ENCODE measurements at places on chromosomes 4 and X.
A peak's percentile ranks its signal among the peaks of the same experiment; 100 is the strongest.

GRCh38 chr4:107993969-107994368, 4.3 kb downstream of the HADH start:
- DNase-seq = peak; percentile 42

GRCh38 chr4:119172223-119172622, 36.6 kb downstream of the MYOZ2 start:
- DNase-seq = no peak

GRCh38 chr4:183594823-183595222, 64.2 kb downstream of the RWDD4 start:
- no peak for DNase-seq

DNA sequence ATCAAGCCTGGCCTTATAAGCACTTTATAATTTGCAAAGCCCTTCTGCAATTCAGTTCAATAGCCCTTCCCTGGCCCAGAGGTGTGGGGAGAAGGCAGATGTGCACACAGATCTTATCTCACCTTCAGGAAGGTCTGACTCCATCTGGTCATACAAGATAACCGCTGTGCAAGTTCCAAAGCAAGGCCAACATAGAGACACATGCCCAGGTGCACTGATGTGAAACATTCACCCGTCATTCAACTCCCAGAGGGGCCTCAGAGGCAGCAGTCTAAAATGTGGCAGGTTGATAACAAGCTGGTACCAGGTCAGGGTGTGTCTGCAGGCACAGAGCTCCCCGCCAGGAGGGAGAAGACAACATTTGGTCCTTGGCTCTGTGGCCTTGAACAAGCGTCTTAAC, 10.9 kb upstream of the WFS1 start:
- peak; percentile 42 for DNase-seq
